ENCODE measurements at places on chromosomes 11 and 22.

DNA sequence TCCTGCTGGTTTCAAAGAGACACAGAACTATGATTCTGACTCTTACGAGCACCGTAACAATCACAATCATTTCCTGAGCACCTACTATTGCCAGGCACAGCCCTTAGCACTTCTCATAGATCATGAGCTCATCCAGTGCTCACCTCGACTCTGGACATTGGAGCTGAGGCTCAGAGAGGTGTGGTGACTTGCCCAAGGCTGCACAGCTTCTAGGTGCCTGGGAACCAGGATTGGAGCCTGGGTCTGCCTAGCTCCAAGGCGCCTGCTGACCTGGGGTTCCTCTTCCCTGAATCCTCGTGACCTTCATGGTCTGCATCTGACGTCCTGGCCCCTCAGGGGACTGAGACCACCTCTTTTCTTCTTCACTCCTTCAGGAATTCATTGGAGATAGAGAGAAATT lies 50.6 kb upstream of the CRYBB3 start:
- DNase-seq = no peak

GRCh38 chr11:94786264-94787126 lies 18.3 kb downstream of the AMOTL1 start:
- DNase-seq = peak; percentile 65

DNA sequence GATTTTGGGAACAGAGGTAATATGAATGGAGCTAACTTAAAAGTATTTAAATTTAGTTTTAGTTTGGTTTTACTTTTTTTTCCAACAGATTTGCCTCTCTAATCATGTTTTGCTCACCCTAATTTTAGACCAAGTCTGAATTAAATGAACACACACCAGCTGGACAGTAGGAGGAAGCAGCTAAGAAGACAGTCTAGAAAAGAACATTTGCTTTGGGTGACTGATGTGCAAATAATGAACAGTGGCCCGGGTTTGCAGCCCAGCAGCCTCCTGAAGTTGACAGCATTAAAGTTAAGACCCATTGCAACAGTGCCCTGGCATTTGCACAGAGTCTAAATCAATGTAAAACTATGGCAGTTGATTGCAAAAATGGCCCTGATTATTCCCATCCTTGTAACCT lies 66.4 kb upstream of the SORL1 start:
- DNase-seq = no peak

- peak; percentile 75 for DNase-seq
Measured at GRCh38 chr11:117084992-117085391, 13.2 kb downstream of the SIK3 start.

- DNase-seq = no peak
Measured at GRCh38 chr22:50304528-50305392, 2.7 kb downstream of the PLXNB2 start.

- no peak for DNase-seq
Measured at GRCh38 chr11:26572770-26573402, 823 bp upstream of the MUC15 start.

GRCh38 chr11:122159173-122159721 lies 43.2 kb upstream of the BLID start:
- DNase-seq = no peak

DNA sequence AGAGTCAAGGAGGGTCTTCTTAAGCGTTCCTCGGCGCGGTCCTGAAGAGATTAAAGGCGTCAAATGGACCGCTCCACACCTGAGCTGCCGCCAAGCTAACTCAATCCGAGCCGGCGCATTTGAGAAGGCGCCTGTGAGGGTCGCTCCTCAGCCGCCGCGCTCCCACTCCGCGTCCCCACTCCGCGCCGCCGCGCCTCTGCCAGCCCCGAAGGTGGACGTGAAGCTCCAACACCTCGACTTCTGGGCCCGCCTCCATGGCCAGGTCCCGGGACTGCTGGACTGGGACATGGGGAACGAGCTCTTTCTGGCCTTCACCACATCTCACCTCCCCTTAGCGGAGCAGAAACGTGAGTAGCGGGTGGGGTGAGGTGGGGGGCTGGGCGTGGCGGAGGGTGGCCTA lies at the start of gene FOXR1:
TSS of gene FOXR1 (plus strand) at position 116 of the 400 bp plus-strand sequence. CDS start at position 287, 171 bp downstream.
- DNase-seq = no peak

- no peak for DNase-seq
Measured at GRCh38 chr22:44935724-44936123, 74.1 kb downstream of the PHF21B start.

DNA sequence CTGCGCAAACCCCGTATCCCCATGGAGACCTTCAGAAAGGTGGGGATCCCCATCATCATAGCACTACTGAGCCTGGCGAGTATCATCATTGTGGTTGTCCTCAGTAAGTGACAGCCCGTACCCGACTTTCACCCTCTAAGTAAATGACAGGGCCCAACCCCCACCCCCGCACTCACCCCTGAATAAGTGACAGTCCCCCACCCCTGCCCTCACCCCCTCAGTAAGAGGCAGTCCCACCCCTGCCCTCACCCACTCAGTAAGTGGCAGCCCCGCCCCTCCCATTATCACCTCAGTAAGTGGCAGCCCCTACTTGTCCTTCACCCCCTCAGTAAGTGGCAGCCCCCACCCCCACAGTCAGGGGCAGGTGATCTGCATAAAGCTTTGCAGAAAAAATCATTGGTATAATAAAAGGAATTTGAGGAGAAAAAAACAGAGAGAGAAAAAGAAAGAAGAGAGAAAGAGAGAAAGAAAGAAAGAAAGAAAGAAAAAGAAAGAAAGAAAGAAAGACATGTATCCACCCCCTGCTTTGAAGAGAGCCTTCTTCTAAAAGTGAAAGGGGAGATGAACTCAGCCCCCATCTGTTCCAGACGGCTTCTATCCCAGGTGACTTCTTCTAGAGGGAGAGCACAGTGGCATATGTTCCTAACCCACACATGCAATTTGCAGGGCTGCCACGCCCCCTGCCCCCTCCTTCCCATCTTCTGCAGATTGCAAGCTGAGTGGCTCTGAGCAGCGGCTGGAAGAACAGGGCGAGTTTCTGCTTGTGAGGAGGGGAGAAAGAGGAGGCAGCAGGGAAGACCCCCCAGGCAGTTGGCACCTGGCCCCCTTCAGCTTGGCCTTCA lies 12.5 kb upstream of the SMIM35 start:
- DNase-seq = peak; percentile 43

DNA sequence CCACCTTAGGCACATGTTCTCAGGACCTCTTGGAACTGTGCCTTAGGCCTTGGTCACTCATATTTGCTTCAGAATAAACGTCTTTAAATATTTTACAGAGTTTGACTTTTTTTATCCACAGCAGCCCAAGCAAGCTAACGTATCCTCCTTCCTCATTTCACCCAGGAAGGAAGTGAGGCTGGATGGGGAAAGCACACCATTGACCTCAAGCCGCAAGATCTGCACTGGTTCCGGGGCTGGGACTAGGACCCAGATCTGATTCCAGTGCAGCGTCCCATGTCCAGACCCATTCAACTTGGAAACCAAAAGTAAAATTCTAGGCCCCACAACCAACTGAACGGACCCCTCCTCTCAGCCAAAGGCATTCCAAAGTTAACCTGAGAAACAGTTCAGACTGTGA lies 2.4 kb upstream of the LGALS12 start:
- DNase-seq = no peak

GRCh38 chr11:82732348-82732733 lies 1.3 kb downstream of the FAM181B start:
- no peak for DNase-seq

- DNase-seq = no peak
Measured at GRCh38 chr22:49825944-49826602, 1.6 kb downstream of the BRD1 start.

DNA sequence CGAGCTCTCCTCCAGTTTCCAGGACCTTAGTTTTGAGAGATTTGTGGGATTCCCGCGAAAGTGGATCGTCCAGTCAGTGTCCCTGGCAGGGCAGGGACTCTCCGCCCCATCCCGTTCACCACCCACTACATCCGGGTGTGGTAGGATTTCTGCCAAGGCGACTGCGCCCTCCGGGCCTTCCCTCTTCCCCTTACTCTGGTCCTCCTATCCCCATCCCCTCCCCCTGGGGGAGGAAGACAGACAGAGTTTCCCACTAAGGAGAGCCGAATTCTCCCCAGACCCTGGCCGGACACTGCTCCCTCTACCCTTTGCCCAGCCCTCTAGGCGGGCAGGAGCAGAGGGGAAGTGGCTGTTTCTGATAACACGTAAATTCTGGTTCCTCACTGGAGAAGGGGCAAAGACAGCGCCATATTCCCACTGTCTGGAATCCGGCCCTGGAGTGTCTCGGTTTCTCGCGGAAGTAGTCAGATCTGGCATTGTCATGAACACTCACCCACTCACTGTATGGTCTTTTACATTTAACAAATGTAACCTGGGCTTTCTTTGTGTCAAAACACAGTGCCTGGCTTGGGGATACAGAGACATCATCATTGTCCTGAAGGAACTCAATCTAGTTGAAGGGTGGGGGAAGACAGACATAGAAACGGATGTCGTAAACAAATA lies 1.1 kb upstream of the NECTIN1 start:
- DNase-seq = no peak

DNA sequence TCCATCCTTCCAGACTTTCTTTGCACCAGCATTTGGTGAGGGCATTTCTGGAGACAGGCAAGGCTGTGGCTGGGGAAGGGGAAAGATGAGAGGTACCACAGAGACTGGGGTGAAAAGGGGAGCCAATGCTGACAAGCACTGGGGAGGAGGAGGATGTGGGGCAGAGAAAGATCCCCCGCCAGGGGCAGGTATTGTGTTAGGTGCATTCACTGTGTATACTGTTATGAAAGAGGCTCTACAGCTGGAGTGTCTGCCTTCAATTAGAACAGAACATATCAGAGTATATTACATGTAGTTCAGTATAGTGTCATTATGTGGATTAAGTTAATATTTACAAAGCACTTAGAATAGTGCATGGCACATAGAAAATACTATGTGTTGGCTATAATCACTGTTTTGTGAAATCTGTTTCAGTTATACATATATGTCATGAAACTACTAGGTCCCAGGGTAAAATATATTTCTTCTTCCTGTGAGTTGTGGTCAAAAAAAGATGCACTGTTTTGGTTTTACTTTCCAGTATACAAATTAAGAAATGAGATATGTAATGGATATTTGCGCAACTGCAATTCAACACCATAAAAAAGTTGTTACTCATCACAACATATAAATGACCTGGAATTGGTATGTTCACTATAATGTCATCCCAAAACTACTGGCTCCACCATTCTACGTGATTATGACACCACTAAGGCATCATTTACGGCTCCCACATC lies 8.4 kb downstream of the MSANTD2 start:
- DNase-seq = no peak

DNA sequence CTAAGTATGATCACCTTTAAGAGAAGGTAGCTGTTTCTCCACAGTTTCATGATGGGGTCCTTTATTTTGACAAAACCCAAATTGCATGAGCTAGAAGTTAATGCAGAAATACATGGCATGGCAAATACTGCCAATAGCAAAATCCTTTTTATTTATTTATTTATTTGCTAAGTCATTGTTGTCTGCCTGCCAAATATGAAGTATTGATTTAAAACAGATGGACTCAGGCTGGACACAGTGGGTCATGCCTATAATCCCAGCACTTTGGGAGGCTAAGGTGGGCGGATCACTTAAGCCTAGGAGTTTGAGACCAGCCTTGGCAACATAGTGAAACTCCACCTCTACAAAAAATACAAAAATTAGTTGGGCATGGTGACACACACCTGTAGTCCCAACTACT lies 52.4 kb downstream of the LARGE2 start:
- no peak for DNase-seq

DNA sequence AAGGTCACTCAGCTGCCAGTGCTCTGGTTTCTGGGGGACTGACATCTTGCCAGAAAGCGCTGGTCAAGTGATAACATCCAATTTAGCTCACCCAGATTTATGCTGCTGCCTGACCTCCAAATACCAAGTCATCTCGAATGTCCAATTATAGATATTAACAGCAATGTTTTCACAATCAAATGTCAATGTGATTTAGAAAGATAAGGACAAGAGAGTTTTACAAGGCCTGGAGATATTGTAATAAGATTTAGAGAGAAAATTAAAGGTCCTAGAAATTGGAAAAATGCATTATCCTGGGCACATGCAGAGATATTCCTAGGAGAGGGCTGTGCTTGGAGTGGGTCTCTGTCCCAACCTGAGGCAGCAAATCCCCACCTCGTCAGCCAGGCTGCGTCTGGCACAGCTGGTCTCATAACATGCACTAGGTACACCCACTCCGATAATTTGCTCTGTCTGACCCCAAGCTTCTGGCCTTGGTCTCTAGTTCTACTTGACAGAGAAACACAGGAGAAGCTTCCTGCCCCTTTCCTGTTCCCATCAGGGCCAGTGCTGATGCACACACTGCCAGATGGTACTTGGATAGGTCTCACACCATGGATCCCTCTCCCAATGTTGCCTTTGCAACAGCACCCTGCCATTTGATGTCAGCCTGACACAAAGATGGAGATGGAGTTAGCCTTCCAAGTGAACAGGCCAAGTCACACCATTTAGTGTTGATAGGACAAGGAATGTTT lies 28.6 kb downstream of the USH1C start:
- no peak for DNase-seq

DNA sequence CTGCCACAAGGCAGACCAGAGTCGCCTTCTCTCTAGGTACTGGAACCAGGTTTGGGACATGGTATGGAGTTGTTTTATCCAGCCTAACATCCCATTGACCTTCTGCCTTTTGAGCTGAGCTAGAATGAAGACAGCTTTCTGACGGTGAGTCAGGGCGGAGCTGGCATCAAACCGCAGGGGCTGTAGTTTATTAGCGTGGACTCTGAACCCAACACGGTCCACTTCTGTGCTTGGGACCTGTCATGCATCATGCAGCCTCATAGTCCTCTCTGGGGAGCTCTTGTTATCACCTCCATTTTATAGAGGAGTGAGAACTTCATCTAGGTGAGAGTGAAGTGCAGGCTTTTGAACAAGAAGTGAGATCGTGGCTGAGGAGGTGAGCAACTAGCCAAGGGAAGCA lies 8.3 kb downstream of the GAL3ST1 start:
- DNase-seq = peak; percentile 69

- DNase-seq = no peak
Measured at GRCh38 chr11:133931449-133932060, 25.2 kb downstream of the IGSF9B start.

DNA sequence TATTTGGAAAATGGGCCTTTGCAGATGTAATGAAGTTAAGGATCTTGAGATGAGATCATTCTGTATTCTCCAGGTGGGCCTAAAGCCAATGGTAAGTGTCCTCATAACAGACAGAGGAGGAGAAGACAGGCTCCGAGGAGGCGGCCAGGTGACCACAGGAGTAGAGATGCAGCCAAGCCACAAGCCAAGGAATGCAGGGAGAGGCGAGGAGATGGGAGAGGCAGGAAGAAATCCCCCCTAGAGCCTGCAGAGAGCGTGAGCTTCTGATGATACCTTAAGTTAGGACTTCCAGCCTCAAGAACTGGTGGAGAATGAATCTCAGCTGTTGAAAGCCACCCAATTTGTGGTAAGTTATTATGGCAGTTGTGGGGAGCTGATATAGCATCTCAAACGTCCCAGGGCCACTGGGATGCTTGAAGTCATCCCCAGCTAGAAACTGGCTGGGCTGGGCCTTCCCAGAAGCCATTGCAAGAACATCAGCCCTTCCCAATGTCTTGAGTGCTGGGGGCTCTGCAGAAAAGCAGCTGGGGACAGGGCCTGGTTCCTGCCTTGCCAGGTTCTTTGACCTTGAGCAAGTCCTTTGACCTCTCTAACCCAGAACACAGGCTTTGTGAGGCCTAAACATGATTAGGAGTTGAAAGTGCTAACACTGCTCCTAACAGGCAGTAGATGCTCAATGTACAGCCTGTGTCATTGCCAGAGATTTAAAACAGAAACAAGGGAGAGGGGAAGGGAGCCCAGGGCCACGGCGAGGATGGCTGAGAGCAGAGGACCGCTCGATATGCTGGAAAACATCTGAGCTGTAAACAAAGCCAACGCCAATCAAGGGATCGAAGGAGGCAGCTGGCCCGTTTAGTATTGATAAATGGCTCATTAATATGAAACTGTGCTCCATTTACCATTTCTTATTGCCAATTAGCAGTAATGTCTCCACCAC lies 632.3 kb downstream of the TBC1D22A start:
- no peak for DNase-seq

Measured in Caco-2 (cell line).